ENCODE measurements at places on chromosomes 4 and X. TPM values are rescaled to one million over a fixed set of nuclear protein-coding genes. Genes with fewer than 3 reads are reported as not detected.

GRCh38 chrX:114841051-114841450 lies 176.4 kb downstream of the IL13RA2 start:
- H3K4me1 ChIP-seq, result no peaks in the 10 kb centered on the region
- H3K36me3 ChIP-seq, result no peaks in the 10 kb centered on the region
- no peaks in the 10 kb centered on the region for H3K27me3 ChIP-seq
- no peak for DNase-seq
- H3K27ac ChIP-seq, result no peak overlapping the region

Gene TCEAL6
- not detected for total RNA-seq

DNA sequence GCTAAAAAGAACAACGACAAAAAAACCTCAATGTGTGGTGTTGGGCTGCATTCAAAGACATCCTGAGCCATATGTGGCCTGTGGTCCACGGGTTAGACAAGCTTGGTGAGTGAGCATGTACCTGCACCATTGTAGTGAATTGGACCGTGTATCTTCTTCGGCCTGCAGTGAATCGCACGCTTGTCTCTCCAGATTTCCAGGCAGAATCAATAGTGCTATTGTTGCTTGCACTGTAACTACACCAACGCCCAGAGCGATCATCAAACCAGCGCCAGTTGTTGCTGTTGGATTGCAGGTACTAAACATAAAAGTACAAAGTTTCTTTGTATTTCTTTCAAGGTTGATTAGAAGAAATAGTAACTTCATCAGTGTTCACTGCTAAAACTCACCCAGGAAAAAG lies 101.6 kb downstream of the HUWE1 start:
- H3K4me1 ChIP-seq, result no peaks in the 10 kb centered on the region
- no peaks in the 10 kb centered on the region for H3K36me3 ChIP-seq
- no peak overlapping the region for H3K4me3 ChIP-seq
- no peaks in the 10 kb centered on the region for H3K27me3 ChIP-seq
- DNase-seq, result no peak

- no peak overlapping the region for H3K4me3 ChIP-seq
- no peaks in the 10 kb centered on the region for H3K4me1 ChIP-seq
- no peaks in the 10 kb centered on the region for H3K27me3 ChIP-seq
- DNase-seq, result no peak
- H3K36me3 ChIP-seq, result no peaks in the 10 kb centered on the region
Observed at GRCh38 chrX:14712096-14712495, 160.8 kb downstream of the FANCB start.

Gene HSFX4
- total RNA-seq, result not detected

Gene CENPVL2
- total RNA-seq, result not detected

Gene SYAP1
- 31.8 TPM for total RNA-seq

Gene CT45A3
- total RNA-seq, result not detected

Gene SCLT1
- total RNA-seq, result 10.1 TPM

- no peak overlapping the region for H3K27ac ChIP-seq
- no peaks in the 10 kb centered on the region for H3K36me3 ChIP-seq
- H3K27me3 ChIP-seq, result peaks cover 10% of the 10 kb centered on the region
- DNase-seq, result no peak
Observed at GRCh38 chrX:140087875-140088274, 122.6 kb upstream of the CXorf66 start.

Gene MAGEC1
- total RNA-seq, result not detected

Gene MTTP
- 0.41 TPM for total RNA-seq

Gene KLB
- not detected for total RNA-seq

- H3K27me3 ChIP-seq, result no peaks in the 10 kb centered on the region
- H3K27ac ChIP-seq, result no peak overlapping the region
- no peaks in the 10 kb centered on the region for H3K4me1 ChIP-seq
- DNase-seq, result no peak
Observed at GRCh38 chr4:176357359-176358082, 37.8 kb downstream of the SPCS3 start.

DNA sequence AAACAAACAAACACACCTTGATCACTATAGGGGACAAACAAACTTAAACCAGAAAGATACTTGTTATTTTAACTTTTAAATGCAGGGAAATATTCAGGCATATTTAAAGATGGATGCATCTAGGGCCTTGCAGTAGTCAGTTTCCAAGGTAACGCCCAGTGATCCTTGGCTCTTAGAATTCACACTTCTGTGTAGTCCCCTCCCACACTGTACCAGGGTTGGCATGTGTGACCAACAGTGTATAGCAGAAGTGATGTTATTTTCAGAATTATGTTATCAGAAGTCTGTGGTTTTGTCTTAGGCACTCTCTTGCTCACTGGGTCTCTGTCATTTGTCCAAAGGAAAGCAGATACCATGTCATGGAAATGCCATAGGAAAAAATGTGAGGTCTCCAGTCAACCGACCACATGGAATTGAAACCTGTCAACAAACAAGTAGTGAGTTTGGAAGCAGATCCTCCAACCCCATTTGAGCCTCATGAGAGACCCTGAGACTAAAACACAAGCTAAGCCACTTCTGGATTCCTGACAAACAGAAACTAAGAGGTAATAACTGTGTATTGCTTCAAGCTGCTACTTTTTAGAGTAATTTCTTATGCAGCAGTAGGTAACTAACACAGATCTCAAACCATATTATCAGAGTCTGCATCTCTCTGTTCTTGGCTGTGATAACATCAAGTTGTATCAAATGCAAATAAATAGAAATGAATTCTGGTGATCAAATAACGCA lies 670.3 kb downstream of the KCTD8 start:
- H3K27me3 ChIP-seq, result no peaks in the 10 kb centered on the region
- H3K36me3 ChIP-seq, result no peaks in the 10 kb centered on the region
- H3K4me3 ChIP-seq, result no peak overlapping the region

DNA sequence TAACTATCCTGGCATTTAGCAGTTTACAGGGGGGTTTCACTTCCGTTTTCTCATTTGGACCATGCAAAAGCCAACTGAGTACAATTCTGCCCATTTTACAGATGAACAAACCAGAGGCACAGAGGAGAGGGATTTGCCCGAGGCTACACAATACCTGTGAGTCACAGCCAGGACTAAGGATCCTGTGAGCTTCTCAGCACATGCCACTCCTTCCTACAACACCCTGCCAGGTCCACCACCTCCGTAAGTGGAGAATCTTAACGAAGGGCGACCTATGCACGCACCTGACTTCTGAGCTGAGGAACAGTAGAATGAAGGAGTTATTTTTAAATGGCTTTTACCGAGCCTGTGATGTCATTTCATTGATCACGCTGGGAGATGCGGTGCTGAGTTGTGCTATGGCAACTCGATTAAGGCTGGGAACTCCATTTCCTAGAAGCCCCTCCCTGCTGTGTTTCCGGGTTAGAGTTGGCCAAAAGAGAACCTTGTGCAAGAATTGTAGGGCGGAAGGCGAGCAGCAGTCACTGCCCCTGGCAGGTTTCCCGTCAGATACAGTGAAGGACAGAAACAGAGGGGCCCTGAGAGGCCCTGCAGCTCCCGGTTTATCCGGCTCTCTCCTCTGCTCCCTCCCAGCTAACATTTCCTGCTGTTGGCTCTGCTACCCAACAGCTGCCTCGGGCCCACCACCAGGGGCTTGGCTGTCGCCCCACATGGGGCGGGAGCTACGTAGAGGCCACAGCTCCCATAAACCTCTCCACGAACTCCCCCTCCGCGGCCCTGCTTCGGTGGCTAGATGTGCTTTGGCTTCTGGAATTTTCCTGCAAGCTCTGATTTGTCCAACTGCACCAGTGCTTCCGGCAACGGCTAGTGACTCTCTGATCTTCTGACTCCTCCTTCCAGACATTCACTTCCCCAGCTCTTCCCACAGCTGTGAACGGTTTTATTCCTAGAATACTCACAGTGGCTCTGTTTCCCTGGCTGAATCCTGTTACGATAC lies 75.1 kb upstream of the USP9X start:
- H3K4me3 ChIP-seq, result peak overlapping the region; percentile 30
- peaks cover 7% of the 10 kb centered on the region for H3K4me1 ChIP-seq
- H3K27ac ChIP-seq, result peak overlapping the region; percentile 92
- H3K27me3 ChIP-seq, result no peaks in the 10 kb centered on the region
- peak; percentile 76 for DNase-seq

- H3K36me3 ChIP-seq, result no peaks in the 10 kb centered on the region
- H3K4me3 ChIP-seq, result no peak overlapping the region
- no peaks in the 10 kb centered on the region for H3K27me3 ChIP-seq
- no peaks in the 10 kb centered on the region for H3K4me1 ChIP-seq
- no peak for DNase-seq
- H3K27ac ChIP-seq, result no peak overlapping the region
Observed at GRCh38 chr4:86091201-86091600, 268.7 kb downstream of the MAPK10 start.

DNA sequence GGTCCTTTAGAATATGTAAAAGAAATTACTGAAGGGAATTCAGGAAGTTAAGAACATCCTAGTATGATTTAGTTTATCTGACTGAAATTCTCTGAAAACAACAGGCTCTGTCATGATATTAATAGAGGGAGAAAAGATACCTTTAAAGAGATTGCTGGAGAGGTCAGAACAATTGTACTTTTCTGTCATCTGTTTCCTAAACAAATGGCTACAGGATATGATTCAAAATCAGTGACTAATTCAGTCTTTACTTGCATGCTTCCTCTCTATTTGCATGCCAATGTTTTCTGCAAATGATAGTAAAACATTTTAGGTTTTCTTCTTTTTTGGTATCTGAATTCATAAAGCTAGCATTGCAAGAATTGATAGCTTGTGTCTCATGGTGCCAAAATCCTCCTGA lies 616.7 kb upstream of the PCDH7 start:
- no peak for DNase-seq
- H3K4me1 ChIP-seq, result no peaks in the 10 kb centered on the region
- H3K4me3 ChIP-seq, result no peak overlapping the region
- H3K36me3 ChIP-seq, result no peaks in the 10 kb centered on the region

- no peak for DNase-seq
- H3K4me3 ChIP-seq, result no peak overlapping the region
- H3K27me3 ChIP-seq, result no peaks in the 10 kb centered on the region
- H3K27ac ChIP-seq, result no peak overlapping the region
Observed at GRCh38 chr4:27844376-27844775, 983.7 kb downstream of the STIM2 start.

Gene ENPP6
- total RNA-seq, result not detected

Gene HS3ST1
- total RNA-seq, result 3.2 TPM

Gene SSX4B
- total RNA-seq, result not detected

Gene MAGED4
- total RNA-seq, result not detected

DNA sequence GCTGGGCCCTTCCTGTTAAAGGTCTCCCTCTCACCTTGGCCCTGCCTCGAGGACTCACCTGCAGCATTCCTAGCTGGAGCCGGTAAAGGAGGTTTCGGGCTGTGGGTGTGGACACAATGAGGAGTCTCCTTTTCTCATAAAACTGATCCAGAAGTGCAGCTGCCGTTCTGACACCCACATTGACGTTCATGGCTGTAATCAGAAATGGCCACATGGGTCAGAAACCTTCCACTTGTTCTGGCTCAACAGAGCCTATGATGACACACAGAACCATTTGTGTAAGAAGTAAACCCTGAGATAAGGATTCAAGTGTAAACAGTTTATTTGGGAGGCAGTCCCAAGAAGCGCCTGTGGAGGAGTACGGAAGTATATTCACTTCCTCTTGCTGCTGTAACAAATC lies 63.8 kb downstream of the SRPX start:
- no peaks in the 10 kb centered on the region for H3K36me3 ChIP-seq
- no peaks in the 10 kb centered on the region for H3K4me1 ChIP-seq
- H3K4me3 ChIP-seq, result no peak overlapping the region
- H3K27me3 ChIP-seq, result no peaks in the 10 kb centered on the region
- peak; percentile 11 for DNase-seq

DNA sequence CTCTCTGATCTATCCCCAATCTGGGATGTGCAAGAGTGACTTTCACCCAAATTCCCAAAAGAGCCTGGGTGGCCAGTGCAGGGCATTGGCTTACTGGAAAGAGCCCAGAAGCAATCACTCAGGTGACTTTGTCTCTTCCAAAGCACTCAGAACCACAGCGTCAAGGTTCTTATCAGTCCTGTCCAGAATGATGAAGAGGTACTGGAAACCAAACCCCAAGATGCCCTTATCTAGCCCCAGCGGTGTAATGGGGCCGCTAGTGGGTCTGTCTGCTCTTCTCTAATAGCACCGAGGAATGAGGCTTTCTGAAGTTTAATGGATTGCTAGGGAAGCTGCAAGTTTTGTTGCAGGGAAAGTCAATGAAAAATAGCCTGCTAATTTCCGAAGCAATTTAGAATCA lies 21.6 kb downstream of the CLNK start:
- no peak overlapping the region for H3K4me3 ChIP-seq
- H3K36me3 ChIP-seq, result no peaks in the 10 kb centered on the region
- H3K27me3 ChIP-seq, result no peaks in the 10 kb centered on the region
- H3K27ac ChIP-seq, result no peak overlapping the region
- no peaks in the 10 kb centered on the region for H3K4me1 ChIP-seq

DNA sequence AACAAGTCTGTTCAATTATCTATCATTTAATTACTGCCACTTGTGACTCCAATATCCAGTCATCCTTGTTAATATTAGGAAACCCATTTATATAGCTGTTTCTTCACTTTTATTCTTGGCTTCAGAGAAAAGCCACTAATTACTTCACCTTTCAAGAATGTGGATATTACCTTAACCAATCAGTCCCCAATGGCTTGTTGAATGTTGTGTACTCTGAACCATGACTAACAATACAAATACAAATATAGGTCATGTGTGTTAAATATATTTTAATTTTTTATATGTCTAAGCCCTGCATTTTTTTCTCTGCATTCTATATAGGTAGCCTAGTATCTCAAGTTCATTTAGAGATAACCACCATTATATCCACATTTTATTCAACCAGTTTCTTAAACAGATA lies 1513.4 kb upstream of the AGA start:
- H3K4me3 ChIP-seq, result no peak overlapping the region
- H3K4me1 ChIP-seq, result no peaks in the 10 kb centered on the region
- no peak for DNase-seq
- no peak overlapping the region for H3K27ac ChIP-seq
- H3K27me3 ChIP-seq, result no peaks in the 10 kb centered on the region

DNA sequence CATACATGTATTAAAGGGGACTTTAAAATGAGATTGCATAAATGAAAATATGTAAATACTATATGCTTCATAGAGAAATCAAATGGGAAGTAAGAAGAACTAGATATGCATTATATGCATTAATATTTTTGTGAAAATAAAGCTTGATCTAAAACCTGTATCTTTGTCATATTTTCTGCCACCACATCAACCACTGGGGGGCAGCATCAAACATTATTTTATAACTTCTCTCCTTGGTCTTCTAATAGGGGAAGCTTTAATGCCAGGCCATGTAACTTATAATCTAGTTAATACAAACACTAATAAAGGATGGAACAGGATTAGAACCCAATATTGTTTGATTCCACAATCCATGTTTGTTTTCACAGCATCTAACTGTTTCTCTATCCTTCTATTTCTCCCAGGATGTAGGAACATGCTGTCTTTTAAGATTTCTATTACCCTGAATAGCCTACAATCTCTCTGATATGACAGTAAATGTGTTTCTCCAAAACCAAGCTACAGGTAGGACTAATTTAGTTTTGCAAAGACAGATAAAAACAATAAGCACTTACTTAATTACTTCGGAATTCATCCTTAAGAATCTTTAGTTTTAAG lies 10.0 kb downstream of the QRFPR start:
- H3K27ac ChIP-seq, result no peak overlapping the region
- no peaks in the 10 kb centered on the region for H3K36me3 ChIP-seq
- no peaks in the 10 kb centered on the region for H3K27me3 ChIP-seq
- H3K4me3 ChIP-seq, result no peak overlapping the region
- DNase-seq, result peak; percentile 11
- no peaks in the 10 kb centered on the region for H3K4me1 ChIP-seq

Gene PDGFRA
- 190 TPM for total RNA-seq

Data from transverse colon (tissue), 4 donors.